ENCODE measurements at places on chromosomes 2 and 18. TPM values are rescaled to one million over a fixed set of nuclear protein-coding genes. Genes with fewer than 3 reads are reported as not detected.

DNA sequence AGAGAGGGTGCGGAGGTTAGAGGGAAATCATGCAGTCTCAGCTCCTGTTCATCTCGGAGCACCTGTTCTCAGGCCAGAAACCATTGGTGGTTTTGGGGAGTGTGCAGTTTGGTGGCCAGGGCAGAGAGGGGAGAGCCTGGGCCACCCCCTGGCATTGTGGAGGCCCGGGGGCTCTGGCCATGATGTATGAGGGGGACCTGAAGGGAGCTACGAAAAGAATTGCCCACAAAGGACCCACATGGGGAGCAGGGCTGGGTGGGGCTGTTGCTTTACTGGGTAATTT lies 87.7 kb downstream of the DGKD start:
- H3K27me3 ChIP-seq, result no peaks in the 10 kb centered on the region
- H3K27ac ChIP-seq, result no peak overlapping the region

The FBLN7 gene
- 4.5 TPM for total RNA-seq

The CMPK2 gene
- 3.7 TPM for total RNA-seq

GRCh38 chr2:100603948-100604633 lies 41.3 kb downstream of the PDCL3 start:
- no peak overlapping the region for H3K4me3 ChIP-seq
- peak overlapping the region; percentile 68 for H3K27ac ChIP-seq
- no peaks in the 10 kb centered on the region for H3K27me3 ChIP-seq
- no peaks in the 10 kb centered on the region for H3K4me1 ChIP-seq
- H3K36me3 ChIP-seq, result no peaks in the 10 kb centered on the region

DNA sequence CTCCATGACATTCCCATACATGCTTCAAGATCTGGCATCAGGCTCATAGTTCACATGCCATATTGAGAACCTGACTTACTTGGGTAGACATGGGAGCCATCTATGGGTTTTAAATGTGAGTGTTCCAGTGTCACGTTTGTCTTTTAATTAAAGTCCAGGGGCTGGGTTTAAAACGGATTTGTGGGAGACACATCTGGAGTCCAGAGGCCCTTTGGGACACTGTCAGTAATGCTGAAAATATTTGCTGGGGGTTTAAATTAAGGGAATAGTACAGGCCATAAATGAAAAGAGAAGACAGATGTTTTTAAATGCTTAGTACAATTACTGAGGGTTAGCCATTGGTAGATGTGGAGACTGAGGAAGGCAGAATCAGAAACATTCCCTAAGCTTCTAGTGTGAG lies 478.0 kb downstream of the PID1 start:
- no peak overlapping the region for H3K4me3 ChIP-seq
- no peaks in the 10 kb centered on the region for H3K4me1 ChIP-seq
- DNase-seq, result no peak
- H3K27ac ChIP-seq, result no peak overlapping the region

DNA sequence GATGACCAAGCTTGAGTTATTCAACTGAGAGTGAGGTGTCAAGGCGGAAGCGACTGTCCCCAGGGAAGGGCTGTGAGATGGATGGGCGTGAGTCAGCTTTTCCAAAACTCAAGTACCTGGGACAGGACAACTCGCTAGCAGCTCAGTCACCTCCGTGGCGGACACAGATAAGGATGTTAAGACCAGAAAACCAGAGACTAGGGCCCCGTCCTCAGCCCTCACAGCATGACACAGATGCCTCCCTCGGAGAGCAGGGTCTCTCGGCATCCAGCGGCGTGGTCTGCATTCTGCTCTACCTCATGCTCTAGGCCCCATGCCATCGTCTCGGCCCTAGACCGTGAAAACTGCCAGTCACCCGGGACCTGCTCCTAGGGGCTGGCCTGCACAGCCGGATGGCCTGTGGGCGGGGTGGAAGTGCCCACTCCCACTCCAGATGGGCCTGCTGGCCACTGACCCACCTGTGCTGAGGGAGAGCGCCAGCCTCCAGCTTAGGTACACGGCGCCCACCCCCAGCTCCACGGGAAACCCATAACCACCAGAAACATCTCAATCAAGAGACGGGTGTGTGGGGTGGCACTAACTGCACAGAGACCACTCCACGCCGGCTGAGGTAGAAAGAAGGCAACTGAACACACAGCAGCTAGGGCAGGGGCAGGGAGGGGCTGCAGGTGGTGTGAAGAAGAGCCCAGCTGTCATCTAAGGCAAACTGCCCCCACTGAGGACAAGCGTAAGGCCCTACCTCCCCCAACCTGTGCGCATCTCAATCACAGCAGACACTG lies 39.8 kb downstream of the ANO7 start:
- no peak overlapping the region for H3K27ac ChIP-seq
- H3K36me3 ChIP-seq, result peaks cover 21% of the 10 kb centered on the region
- DNase-seq, result peak; percentile 42
- H3K4me3 ChIP-seq, result no peak overlapping the region

The SLC38A11 gene
- 1.4 TPM for total RNA-seq

DNA sequence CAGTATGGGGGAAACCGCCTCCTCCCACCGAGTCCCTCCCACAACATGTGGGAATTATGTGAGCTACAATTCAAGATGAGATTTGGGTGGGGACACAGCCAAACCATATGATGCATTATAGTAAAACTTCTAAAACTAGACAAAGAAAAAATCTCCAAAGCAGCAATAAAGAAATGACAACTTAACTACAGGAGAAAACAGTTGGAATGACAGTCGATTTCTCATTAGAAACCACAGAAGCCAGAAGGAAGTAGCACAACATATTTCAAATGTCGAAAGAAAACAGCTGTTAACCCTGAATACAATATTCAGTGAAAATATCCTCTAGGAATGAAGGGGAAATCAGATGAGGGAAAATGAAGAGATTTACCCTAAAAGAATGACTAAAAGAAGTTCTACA lies 53.5 kb upstream of the TCF4 start:
- no peak overlapping the region for H3K4me3 ChIP-seq
- no peak overlapping the region for H3K27ac ChIP-seq
- H3K36me3 ChIP-seq, result no peaks in the 10 kb centered on the region
- no peaks in the 10 kb centered on the region for H3K27me3 ChIP-seq

DNA sequence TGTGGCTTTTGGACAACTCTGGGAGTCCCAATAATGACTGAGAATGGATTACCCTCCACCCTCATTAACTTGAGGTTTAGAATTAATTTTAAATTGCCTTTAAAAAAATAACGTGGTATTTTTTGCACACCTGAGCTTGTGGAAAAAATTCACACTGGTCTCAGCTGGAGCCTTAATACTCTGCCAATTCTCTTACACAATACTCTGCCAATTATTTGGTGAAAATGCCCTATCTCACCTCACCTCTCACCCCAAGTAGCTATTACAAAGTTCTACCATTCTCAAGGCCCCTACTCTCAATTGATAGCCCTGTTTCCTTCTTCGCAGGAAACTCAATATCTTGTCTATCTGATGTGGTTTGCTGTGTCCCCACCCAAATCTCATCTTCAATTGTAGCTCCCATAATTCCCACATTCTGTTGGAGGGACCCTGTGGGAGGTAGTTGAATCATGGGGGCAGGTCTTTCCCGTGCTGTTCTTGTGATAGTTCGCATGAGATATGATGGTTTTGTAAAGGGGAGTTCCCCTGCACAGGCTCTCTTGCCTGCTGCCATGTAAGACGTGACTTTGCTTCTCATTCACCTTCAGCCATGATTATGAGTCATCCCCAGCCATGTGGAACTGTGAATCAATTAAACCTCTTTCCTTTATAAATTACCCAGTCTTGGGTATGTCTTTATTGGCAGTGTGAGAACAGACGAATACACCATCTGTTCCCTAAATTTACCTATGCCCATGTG lies 27.4 kb upstream of the C2orf69 start:
- DNase-seq, result no peak
- H3K27me3 ChIP-seq, result no peaks in the 10 kb centered on the region
- H3K27ac ChIP-seq, result no peak overlapping the region
- H3K36me3 ChIP-seq, result no peaks in the 10 kb centered on the region

DNA sequence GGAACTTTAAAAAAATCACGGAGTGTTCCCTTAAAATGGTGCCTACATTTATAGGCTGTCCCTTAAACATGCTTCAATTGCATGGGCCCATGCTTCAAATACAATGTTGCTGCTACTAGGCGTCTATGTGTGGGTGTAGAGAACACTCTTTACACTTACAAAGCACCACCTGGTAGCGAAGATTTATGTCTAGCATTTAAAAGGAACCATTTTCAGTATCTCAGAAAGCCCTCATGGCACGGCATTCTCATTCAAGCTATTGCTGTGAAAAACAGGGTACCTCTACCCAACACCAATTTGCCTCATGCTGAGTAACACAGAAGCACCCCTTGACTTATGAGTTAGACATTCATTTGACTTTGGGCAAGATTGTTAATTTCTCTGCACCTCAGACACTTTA lies 112.9 kb upstream of the CNTNAP5 start:
- no peak for DNase-seq
- H3K27me3 ChIP-seq, result no peaks in the 10 kb centered on the region
- H3K4me1 ChIP-seq, result no peaks in the 10 kb centered on the region
- H3K4me3 ChIP-seq, result no peak overlapping the region

GRCh38 chr2:162029287-162029901 lies 44.6 kb downstream of the DPP4 start:
- H3K27me3 ChIP-seq, result no peaks in the 10 kb centered on the region
- H3K36me3 ChIP-seq, result no peaks in the 10 kb centered on the region
- H3K27ac ChIP-seq, result no peak overlapping the region
- H3K4me3 ChIP-seq, result no peak overlapping the region
- DNase-seq, result no peak

DNA sequence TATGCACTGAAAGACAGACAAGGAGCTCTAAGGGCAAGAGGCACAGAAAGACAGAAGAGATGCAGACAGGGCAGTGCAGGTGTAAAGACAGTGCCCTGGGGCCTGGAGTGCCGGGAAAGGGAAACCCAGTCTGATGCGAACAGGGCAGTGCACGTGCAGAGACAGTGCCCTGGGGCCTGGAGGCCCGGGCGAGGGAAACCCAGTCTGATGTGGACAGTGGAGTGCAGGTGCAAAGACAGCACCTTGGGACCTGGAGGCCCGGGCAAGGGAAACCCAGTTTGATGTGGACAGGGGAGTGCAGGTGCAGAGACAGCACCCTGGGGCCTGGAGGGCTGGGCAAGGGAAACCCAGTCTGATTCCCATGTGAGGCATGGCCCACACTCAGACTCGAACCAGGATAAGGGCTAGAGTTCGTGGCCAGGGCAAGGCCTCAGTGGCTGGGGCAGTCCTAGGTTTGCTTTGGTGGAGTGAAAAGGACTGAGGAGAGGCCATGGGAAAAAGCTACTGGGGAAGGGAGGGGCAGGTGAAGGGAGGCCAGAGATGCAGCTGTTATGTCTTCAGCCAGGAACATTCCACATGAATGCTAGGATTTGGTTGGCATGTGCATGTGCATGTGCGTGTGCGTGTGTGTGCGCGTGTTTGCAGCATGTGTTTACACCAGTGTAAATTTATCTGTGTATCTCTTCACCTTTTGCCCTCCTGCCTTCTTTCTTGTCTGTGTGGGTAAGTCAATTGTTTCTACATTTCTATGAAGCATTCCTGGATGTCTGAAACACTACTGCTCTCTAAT lies 39.1 kb upstream of the DNMT3A start:
- DNase-seq, result no peak
- H3K4me3 ChIP-seq, result no peak overlapping the region
- H3K27ac ChIP-seq, result no peak overlapping the region
- no peaks in the 10 kb centered on the region for H3K4me1 ChIP-seq

GRCh38 chr18:48932822-48933510 lies 17.8 kb downstream of the SMAD7 start:
- H3K4me1 ChIP-seq, result peaks cover 9% of the 10 kb centered on the region
- DNase-seq, result peak; percentile 76
- H3K4me3 ChIP-seq, result no peak overlapping the region
- no peaks in the 10 kb centered on the region for H3K36me3 ChIP-seq

DNA sequence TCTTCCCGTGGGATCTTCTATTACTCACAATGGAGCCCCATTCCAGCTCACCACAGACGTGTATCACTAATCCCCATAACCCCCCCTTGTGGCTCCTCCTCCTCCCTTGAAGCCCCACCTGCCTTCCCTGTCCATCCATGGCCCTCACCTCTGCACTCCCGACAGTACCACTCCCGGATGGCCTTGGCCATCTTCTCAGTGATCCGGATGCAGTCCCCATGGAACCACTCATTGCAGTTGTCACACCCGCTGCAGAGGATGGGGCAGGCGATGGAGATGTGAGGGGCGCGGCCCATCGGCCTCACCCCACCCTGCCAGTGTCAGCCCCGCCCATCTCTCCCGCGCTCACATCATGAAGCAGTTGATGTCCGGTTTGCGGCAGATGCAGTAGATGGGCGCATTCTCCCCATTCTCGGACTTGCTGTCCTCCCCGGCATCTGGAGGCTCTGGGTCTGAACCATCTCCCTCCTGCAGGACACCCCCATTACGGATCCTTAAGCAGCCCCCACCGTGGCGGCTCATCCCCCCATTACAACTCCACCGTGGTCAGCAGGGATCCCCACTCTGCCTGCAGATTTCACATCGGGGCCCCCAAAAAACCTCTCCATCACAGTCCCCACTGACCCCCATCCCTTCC lies 983 bp downstream of the CXXC1 start:
- no peaks in the 10 kb centered on the region for H3K27me3 ChIP-seq
- no peaks in the 10 kb centered on the region for H3K4me1 ChIP-seq
- H3K4me3 ChIP-seq, result peak overlapping the region; percentile 78
- no peak overlapping the region for H3K27ac ChIP-seq
- H3K36me3 ChIP-seq, result no peaks in the 10 kb centered on the region

- no peak overlapping the region for H3K4me3 ChIP-seq
- no peaks in the 10 kb centered on the region for H3K4me1 ChIP-seq
- no peaks in the 10 kb centered on the region for H3K27me3 ChIP-seq
- H3K36me3 ChIP-seq, result no peaks in the 10 kb centered on the region
- DNase-seq, result no peak
These were observed 78.4 kb downstream of the SETBP1 start for GRCh38 chr18:44758861-44759631.

All from aorta (tissue), 5 donors.